ENCODE measurements at places on chromosomes 4 and X. TPM values are rescaled to one million over a fixed set of nuclear protein-coding genes. Genes with fewer than 3 reads are reported as not detected.

DNA sequence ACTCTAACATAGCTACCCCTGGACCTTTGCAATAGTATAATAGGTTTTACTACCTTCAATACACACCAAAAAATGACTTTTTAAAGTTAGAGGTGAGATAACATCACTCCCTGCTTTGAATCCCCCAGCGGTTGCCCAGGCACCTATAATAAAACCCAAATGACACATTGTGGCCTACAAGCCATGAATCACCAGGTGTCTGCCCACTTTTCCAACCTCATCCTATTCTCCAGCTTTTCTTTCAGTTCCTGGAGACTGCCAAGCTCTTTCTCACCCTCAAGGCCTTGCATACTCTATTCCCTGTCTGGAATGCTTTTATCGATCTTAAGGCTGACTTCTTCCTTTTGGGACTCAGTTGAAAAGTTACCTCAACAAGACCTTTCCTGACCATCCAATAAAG is 16.4 kb upstream of the PRSS48 start:
- no peak for DNase-seq

GRCh38 chr4:15457406-15458201 is 12.1 kb upstream of the CC2D2A start:
- no peak for DNase-seq

GRCh38 chr4:145154573-145154972 is 25.8 kb downstream of the OTUD4 start:
- DNase-seq: no peak

DNA sequence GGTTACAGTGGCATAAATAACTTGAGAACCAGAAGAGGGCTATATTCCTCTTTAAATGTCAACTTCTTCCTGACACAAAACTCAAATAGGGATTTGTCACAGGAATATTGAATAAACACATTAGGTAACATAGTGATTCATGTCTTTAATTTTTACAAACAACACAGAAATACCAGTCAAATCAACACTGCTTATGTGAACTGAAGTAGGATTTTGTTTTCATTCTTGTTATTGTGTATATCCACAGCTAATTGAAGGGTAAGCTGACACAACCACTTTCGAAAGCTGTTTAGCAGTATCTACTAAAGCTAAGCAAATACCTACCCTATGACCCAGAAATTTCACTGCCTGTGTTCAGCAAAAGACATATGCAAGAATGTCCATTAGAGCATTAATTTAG is 120.4 kb upstream of the EOLA2 start:
- DNase-seq: no peak

DNA sequence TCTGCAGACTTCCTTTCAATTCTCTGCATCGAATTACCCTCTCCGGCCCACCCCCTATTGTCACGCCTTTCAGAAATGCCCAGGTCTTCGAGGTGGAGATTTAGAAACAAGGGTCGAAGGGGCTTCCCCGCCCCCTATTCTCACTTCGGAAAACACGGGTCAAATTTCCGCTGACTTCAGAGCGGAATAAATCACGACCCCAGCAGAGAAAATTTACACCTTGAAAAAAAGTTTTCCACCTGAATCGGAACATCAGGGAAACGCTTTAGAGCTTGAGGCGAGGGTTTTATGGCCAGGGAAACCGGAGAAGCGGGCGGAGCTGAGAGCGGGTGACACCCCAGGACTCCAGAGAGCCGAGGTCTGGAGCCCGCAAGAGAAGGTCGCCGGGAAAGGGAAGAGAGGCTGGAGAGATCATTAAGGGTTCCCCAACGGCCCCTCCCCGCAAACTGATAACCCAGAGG is 1.6 kb downstream of the SHISA3 start:
- no peak for DNase-seq

DNA sequence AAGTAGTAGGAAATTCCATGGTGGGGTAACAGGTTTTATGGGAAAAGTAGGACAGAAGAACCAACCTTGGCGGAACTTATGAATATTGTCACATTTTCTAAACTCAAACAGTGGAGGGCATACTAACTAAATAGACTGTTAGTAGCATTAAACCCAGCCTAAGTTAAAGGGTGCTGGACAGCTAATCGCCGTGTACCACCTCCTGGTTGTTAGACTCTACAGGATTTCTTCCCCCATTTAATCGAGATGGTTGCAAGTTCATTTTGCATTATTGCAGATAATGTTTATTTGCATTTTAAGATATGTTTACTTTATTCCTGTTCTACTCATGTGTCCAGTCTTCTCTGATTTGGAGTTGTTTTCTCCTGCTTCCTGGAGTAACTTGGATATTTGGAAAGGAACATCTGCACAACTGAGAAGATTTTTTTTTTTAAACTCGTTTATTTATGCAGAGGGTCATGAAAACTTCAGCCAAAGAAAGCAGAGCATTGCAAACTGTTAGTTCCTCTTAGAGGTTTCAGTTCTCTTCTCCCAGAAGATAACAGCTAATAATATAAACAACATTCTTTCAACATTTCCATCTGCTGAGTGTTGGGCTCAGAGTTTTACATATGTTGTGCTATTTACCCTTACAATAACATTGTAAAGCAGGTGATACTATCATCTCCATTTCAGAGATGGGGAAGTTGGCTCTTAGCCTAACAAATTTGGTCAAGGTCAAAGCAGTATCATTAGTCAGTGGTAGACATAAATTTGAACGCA is 51.5 kb upstream of the TBC1D9 start:
- no peak for DNase-seq

DNA sequence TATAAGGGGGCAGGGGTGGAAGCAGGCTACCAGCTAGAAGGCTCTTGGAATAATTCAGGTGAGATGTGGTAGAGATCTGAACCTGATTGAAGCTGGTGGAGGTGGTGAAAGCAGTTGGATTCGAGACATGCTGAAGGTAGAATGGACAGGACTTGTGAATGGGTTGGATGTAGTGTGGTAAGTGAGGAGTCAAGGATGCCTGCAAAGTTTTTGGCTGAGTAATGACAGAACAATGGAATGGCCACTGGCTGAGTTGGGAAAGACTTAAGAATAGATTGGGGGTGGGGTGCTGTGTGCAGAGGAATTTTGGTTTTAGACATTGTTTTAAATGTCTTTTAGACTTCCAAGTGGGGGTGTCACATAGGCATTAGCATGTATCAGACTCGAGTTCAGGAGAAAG is 33.5 kb downstream of the HPF1 start:
- no peak for DNase-seq

DNA sequence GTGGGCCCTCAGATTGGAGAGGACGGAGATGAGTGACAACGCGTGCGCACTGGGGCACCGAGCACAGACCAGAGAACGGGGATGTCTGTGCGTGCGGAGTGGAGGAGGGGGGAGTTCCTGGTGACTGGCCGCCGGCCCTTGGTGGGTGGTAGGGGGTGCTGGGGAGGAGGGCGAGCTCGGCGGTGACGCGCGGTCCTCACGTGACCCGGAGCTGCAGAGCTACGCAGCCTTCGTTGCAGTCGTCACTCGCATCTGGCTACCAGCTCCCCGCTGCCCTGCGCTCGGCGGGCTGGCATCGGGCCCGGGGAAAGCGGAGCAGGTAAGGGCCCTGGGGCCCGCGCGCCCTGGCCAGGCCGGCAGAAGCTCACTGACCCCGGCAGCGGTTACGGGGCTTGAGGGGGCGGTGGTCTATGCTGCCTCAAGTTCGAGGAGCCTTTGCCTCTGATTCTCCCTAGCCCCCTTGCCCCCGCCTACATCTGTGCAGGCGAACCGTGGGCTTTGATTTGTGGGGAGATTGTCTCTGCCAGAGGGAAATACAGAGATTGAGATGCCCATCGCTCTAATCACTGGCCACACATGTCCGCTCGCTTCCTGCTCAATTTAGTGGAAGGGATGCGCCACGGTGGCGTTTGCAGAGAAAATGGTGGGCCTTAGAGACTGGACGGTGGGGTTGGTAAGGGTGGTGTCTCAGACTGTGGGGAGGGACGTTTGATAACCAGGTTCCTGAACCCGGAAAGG is at the start of gene ARMCX4:
Gene ARMCX4, plus strand, starts transcription at position 245 of the 738 bp plus-strand sequence. CDS start 3,134 bp downstream, outside the sequence.
- DNase-seq: peak; percentile 51

DNA sequence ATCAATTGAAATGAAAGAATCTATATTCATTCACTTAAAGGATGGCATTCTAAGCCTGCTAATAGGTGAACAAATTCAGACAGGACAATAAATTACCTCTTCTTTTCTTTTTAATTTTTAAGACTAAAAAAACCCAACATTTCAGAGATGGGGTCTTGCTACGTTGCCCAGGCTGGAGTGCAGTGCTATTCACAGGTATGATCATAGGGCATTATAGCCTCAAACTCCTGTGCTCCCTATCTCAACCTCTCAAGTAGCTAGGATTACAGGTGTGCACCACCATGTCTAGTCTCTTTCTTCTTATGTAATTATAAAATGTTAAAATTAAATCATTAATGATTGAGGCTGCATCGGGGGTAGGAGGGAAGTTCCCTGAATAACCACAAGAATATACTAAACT is 52.5 kb upstream of the PDLIM5 start:
- no peak for DNase-seq

DNA sequence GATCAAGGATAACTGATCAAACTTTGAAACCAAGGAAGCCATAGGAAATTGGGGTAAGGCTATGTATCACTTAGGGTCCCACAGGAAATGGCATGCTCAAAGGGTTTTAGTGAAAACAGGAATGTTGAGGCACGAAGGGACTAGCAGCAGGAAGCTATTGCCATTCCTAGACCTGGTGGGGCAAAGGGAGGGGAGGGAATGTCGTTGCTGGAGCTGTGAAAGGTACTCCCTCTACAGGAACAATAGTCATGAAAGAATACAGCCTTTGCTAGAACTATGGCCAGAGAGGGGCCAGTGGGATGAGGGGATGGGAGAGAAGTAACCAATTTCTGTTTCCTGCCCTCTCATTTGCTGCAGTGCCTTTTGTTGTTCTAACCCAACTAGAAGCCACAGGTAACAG is 11.9 kb downstream of the REPS2 start:
- no peak for DNase-seq

- no peak for DNase-seq
Measured at GRCh38 chr4:111434586-111434985, 710.7 kb upstream of the FAM241A start.

DNA sequence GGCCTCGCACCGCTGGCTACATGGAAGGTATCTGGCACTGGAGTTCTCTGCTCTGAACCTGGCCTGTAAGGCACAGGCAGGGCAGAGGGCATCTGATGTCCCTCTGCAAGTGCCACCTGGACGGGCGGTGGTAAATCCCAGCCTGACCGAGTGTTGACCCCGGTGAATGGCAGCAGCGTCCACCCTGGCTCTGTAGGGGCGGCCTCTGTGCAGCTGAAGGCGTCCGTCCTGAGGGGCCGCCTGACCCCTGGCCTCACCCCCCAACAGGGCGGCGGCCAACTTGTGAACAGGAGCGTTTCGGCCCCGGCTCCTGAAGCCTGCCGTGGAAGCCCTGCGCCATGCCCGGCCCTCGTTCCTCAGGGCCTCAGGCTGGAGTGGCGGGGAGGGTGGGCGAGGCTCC is 51.4 kb downstream of the CPZ start:
- DNase-seq: no peak

DNA sequence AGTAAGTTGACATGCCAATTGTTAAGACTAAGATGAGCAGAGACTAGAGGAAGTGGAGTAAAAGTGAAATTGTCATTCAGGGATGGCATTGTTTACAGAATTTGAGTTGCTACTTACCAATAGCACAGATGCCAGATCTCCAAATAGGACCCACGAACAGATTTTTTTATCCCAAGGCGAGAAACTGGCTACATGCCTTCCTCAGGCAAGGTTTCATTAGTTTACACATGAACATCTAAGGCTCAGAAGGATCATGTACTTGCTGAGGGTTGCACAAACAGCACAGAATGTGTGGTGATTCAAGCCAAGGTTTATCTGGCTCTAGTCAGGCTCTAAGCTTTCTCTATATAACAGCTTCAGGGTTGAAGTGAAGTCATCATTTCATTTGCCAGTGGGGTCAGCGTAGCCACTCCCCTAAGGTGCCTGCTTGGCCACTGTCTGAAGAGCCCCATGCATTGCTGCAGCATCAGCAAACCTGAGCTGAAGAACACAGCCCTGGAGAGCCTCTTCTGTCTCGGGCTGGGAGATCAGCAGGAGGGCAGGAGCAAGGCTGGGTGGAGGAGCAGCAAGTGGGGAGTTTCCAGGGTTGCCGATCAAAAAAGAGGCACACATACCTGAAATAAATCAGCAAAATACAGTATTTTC is 193.0 kb upstream of the LCORL start:
- no peak for DNase-seq

- no peak for DNase-seq
Measured at GRCh38 chr4:145541346-145541745, 59.7 kb downstream of the SMAD1 start.

- no peak for DNase-seq
Measured at GRCh38 chr4:16745009-16745635, 153.3 kb downstream of the LDB2 start.

GRCh38 chrX:10620121-10620699 is at the start of gene MID1:
Gene MID1 (minus strand): TSS chrX:10620585. CDS start chrX:10567547, 53,038 bp downstream.
- DNase-seq: peak; percentile 75

- no peak for DNase-seq
Measured at GRCh38 chrX:125291124-125291523, 28.5 kb upstream of the TEX13C start.

DNA sequence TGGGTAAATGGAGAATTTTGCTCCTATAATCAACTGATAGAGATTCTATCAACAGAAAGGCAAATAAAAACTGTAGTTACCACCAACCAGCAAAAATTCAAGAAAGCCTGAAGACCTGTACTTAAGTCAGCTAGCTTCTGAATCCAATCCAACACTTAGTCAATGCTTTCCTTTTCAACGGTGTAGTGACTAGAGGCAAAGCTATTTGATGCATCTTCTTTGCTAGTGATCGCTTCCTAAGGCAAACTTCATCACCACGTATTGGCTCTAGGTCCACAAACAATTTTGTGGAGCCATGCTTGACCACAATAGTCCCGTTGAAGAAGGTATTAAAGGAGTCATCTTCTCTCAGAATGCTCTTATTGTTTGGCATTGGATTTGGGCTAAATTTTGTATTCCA is 25.0 kb upstream of the UBA6 start:
- DNase-seq: no peak

DNA sequence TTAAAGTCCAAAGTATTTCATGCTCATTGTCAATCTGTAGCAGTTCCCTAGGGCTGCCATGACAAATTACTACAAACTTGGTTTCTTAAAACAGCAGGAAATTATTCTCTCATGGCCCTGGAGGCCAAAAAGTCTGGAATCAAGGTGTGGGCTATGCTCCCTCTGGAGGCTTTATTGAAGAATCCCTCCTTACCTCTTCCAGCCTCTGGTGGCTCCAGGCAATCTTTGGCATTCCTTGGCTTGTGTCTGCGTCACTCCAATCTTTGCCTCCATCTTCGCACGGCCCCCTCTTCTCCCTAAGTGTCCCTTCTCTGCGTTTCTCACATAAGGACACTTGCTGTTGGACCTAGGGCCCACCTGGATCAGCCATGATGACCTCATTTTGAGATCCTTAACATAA is 170.4 kb downstream of the SMIM20 start:
- no peak for DNase-seq

The SHROOM4 gene
- total RNA-seq: 8.3 TPM

The HSFX2 gene
- total RNA-seq: not detected

The PABPC1L2B gene
- total RNA-seq: not detected

The USP26 gene
- total RNA-seq: not detected

The ESX1 gene
- not detected for total RNA-seq

The DUSP21 gene
- not detected for total RNA-seq

The GABRB1 gene
- total RNA-seq: 4.4 TPM

The GASK1B gene
- total RNA-seq: 71.2 TPM

The NDST4 gene
- total RNA-seq: not detected
